Stimulated activated CD8-positive, alpha-beta memory T cell treated with anti-CD3 and anti-CD28 coated beads, Interleukin-2, amount 100 ng/mL, for 1 hour (primary cell): ENCODE measurements at places on chromosomes 3 and 15.

DNA sequence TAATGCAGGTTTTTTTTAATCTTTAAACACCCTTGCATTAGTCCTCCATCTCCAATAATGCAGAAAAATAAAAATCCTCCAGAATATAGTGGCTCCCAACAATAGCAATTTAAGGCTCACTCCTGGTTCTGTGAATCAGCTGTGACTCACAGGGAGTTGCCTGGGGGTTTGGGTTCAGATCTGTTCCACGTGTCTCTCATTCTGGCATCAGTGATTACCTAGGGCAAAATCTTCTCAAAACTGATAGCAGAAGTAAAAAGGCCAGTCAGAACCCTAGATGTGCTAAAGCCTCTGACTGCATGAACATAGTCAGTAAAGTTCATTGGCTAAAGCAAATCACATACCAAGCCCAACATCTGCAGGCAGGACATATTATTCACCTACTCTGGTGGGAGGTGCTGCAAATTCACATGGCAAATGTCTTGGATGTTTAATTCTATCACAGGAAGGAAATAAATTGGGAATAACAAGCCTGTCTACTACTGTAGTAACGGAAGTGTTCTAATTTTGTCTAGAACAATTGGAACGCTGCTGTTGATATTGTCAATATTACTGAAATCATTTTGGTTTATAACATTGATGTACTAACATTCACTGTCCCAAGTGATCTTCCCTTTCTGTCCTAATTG lies 364.1 kb upstream of the CNTN4 start:
- no peak for DNase-seq

DNA sequence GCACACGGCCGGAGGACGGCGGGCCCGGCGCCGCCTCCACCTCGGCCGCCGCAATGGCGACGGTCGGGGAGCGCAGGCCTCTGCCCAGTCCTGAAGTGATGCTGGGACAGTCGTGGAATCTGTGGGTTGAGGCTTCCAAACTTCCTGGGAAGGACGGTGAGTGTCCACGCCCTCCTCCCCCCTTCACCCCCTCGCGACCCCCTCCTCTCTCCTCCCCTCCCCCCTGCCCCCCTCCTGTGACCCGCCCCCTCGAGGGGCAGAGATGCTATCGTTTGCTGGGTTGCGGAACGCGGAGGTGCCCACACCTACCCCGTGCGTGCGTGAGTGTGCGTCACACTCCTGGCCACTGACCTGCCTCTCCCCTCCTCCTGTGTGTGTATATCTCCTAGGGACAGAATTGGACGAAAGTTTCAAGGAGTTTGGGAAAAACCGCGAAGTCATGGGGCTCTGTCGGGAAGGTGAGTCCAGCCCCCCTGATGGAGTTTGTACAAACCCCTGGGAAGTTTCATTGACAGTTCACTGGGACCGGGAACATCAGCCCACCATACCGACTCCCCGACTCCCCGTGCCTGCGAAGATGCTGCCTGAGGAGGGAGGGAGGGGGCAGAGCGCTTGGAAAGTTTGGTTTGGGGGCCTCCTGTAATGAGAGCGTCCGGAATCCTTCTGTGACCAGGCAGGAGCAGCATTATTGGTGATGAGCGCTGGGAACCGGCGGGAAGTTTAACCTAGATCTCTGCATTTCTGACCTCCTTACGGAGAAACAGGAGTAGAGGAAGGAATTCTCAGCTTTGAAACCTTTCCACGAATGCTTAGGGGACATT lies 795 bp upstream of the SCAANT1 start:
- peak; percentile 7 for DNase-seq

DNA sequence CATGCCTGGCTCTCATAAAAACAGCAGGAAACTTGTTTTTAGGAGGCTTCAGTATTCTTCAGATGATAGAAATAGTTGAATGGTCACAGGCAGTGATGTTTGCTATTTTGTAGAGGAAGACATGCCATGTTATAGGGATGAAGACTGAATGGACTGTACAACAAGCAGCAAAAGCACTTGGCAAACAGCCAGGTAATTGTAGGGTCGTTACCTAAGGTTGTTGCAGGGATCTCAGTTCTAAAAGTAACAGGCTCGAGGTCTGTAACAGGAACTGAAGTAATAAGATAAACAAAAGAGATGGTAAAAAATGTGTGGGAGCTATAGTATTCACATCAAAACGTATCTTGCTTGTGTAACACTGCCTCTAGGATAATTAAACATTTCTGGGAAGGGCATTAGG lies 116.3 kb downstream of the TFG start:
- no peak for DNase-seq

DNA sequence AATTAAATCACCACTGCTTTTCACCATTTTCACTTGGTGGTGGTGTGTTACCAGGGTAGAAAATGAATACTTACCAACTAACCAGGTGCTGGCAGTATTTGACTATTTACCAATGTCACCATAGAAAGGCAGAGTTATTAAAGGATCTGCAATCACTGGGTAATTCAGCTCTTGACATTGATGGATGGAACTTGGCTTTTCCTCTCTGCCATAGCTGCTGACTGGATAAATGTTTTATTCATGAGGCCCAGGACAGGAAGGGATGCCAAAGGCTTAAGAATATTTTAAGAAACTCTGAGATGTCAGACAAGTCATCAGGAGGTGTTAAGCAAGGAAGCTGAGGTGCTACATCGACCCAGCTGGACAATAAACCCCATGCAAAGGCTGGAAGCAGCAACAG lies 495.5 kb upstream of the CFAP20DC start:
- no peak for DNase-seq

GRCh38 chr3:174111776-174112175 lies 714.2 kb downstream of the NLGN1 start:
- no peak for DNase-seq

GRCh38 chr3:64327100-64327804 lies 102.0 kb upstream of the PRICKLE2 start:
- no peak for DNase-seq

- no peak for DNase-seq
These were observed 15.6 kb downstream of the DCBLD2 start for GRCh38 chr3:98885851-98886250.

- DNase-seq, result no peak
These were observed 25.0 kb upstream of the GPR160 start for GRCh38 chr3:170012683-170013400.

DNA sequence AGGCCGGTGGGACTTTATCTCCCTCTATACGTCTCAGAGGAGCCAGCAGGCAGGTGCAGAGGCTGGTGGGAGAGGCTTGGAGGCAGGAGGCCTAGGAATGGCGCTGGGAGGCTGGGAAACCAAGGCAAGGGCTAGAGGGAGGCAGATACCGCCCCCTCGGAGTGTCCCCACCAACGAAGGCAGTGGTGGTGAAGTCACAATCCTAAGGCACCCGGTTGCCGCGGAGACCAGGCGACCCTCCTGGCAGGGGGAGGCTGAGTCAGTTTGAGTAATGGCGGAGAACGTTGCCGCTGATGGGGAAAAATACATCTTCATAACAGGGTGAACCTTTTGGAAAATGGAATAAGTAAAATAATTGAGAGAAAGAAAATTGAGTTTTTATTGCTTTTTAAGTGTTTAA lies 29.9 kb upstream of the CACNA2D2 start:
- no peak for DNase-seq

DNA sequence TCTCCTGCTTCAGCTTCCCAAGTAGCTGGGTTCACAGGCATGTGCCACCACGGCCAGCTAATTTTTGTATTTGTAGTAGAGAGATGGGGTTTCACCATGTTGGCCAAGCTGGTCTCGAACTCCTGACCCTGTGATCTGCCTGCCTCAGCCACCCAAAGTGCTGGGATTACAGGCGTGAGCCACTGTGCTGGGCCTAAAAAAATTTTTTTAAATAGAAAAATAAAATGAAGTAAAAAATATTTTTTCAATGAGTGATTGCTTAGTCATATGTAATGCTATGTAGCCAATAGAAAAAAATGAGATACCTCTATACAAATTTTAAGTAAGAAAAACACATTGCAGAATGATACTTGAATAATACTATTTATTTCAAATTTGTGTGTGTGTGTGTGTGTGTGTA lies 27.9 kb upstream of the SLC30A4 start:
- no peak for DNase-seq

DNA sequence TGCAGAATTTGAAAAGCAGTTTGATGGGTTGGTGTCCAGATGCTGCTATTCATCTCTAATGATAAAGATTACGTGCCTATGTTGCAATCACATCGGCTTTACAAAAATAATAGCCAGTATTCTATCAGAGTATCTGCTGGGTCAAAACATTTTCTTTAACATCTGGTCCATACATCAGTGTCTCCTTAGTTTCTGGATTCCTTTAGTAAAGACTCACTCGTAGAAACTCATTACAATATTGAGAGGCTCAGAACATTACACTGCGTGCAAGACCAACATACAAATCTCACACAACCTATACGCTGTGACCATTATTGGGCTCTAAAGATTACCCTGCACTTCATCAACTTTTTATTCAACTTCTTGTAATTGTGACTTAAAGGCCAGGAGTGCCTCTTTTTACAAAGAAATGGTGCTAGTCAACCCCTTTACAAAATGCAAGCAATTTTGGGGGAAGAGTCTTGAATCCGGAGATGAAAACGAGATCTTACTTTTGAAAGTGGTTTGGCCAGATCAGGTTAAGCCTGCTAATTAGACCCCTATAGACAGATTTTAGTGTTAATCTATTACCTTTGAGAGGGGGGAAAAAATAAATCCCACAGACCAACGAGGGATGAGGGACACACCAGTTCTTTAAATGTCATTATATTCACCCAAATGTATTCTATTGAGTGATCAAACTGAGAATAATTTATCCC lies 2.9 kb downstream of the TRA2B start:
- no peak for DNase-seq

DNA sequence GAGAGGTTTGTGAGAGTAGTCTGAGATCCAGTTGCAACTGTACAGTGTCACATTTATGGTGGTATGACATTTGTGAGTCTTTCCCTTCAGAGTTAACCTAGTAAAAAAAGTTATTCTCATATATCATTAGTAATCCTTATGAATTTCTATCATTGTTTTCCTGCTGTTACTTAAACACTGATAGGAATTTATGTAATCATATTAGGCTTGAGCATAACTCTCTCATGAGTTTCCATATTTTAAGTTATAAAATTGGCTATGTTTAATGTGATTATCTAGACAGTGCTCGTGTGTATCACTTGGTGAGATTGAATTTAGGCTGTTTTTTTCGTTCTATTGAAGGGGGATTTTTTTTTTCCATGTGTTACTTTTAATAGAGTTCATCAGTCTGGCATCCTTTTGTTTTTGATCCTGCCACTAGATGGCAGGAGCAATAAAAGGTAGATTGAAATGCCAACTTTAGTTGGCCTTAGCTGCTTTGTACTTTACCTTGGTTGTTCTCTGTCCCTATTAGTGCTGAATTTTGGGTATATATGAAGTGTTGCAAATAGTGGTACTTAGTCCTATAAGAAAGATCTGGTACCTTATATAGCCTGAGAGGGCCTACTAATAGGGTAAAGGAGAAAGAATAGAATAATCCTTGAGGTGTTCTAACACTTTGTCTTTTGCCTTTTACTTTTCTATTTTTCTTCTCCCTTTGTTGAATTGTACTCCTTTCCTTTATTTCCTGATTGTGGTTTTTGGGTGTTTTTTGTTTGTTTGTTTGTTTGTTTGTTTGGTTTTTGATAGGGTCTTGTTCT lies 17.9 kb downstream of the STT3B start:
- no peak for DNase-seq

DNA sequence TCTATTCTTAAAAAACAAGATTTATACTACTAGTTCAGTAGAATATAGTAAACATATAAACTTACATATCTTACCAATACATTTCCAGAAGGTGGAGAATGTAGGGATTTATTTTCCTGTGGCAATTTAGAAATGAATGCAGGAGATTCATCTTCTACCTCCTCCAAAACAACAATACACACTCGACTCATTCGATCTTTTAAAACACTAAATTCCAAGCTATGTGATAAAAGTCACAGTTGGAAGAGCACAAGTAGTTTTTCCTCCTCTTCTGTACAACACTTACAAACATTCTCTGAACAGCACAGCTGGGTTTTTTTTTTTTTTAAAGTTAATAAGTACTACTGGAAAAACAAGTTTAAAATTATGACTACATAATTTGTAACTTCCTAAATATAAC lies 1.4 kb downstream of the ANKRD28 start:
- no peak for DNase-seq

GRCh38 chr3:57451150-57451846 lies 92.8 kb downstream of the DNAH12 start:
- no peak for DNase-seq

- DNase-seq, result no peak
These were observed 107.7 kb downstream of the CHCHD4 start for GRCh38 chr3:14016900-14017475.

- DNase-seq, result no peak
These were observed 55.6 kb upstream of the BNC1 start for GRCh38 chr15:83340087-83340486.

DNA sequence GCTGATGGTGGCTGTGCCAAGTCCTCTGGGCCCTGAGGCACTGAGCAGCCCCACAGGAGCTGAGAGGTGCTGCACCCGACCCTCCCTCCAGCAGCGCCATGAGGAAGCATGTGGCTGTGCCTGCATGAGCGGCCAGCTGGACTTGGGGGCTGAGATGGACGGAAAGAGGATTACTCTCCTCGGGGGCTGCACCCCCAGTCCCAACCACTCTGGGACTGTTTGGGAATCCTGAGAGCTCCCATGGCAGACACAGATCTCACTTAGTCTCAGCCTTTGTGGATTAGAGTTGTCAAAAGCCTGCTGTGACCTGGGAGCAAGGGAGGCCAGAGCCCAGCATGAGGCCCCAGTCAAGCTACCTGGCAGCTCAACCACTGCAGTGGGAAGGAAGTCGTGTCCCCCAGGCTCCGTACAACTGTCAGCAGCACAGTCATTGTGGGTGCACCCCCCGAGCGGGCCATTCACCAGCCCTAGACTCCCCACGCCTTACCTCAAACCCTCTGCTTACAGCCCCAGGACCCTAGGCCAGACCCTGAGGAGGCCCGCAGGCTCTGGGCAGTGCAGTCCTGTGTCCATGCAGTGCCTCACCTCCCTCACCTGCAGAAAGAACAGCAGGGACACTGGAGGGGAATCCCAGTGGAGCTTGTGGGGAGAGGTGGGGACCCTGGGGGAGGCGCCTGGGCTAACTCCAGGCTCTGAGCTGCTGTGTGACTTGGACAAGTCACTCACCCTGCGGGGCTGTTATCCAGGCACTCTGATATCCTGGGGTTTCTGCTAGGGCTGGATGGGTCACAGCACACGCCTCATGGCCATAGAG lies 17.1 kb downstream of the PRR23E start:
- no peak for DNase-seq

GRCh38 chr3:160134964-160135363 lies 90.3 kb upstream of the C3orf80 start:
- no peak for DNase-seq

DNA sequence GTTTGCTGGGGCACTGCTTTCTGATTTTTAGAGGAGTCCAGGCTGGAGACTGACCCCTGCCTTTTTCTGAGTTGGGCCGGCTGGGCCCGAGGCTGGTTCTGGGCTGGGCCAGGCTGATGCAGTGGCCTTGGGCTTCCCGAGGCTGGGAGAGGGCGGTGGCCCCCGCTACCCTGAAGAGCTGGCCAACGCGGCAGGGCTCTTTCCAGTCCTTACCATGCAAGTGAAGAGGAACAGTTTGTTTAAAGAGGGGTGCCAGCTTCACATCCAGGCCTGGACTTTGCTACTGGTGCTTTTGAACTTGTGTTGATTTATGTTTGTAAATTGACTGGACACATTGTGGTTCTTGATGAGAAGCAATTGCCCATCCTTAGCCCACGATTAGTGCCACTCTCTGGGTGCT lies 15.3 kb downstream of the IGF1R start:
- DNase-seq, result no peak
